ENCODE measurements at places on chromosomes 5 and 9. TPM values are rescaled to one million over a fixed set of nuclear protein-coding genes. Genes with fewer than 3 reads are reported as not detected.

The CCDC192 gene
- not detected for total RNA-seq

The SVEP1 gene
- 59.7 TPM for total RNA-seq

The ARID3C gene
- not detected for total RNA-seq

The SPINK13 gene
- not detected for total RNA-seq

All from gastroesophageal sphincter (tissue), 4 donors.